ENCODE measurements at places on chromosomes 13 and 19.

DNA sequence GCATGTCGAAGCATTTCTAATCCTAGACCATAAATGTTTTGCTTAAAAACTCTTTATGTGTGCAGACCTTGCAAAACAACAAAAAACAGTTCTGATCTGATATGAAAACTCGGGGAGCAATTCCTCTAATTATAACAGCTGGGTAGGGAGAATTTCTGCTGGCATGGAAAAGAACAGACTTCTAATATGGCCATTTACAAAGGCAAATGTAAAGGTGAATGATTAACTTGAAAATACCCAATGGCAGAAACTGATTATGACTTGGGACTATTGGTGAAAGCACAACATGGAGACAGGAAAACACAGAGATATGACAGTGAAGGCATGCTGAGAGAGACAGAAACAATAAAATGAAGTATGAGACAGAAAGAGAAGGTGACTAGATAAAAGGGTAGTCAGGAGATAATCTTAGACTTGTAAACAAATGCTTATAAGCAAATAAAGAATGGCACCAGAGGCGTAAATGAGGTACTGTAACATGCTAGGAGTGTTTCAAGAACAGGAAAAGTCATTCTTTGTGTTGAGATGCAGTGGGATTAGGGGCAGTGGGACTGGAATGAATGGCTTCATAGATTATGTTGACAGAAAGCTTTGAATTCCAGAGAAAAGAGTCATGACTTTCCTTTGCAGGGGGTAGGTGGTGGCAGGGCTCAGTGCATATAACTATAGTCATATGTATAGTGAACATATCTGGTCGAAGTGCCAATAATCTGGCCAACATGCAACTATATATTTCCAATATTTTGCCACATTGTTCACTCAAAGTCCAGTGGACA lies 393.0 kb downstream of the ITGBL1 start:
- DNase-seq = no peak

DNA sequence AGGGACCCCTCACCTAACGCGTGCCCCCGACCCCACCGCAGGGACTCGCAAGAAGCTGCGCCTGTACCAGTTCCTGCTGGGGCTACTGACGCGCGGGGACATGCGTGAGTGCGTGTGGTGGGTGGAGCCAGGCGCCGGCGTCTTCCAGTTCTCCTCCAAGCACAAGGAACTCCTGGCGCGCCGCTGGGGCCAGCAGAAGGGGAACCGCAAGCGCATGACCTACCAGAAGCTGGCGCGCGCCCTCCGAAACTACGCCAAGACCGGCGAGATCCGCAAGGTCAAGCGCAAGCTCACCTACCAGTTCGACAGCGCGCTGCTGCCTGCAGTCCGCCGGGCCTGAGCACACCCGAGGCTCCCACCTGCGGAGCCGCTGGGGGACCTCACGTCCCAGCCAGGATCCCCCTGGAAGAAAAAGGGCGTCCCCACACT lies 4.7 kb upstream of the MYBPC2 start:
- peak; percentile 82 for DNase-seq

DNA sequence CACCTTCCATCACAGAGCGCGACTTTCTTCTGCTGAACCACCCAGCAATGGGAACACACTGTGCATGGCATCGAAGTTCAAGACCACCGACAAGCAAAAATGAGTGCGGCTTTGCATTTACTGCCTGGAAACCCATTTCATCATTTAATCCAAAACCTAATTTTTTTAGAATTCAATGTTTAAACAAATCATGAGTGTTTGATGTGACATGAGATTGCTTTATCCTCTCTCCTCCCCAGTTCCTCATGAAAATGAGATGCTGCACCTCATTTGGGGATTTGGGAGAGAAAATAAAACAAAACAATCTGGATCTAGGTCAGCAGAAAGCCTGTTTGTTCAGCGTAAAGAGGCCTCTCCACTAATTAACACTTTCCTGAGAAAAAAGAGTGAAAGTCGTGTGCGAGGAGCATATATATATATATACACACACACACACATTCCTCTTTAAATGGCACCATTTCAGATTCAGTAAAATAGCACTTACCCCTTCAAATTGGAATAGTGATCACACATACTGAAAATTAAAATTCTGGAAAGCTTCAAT lies 126.2 kb downstream of the DCT start:
- DNase-seq = no peak

DNA sequence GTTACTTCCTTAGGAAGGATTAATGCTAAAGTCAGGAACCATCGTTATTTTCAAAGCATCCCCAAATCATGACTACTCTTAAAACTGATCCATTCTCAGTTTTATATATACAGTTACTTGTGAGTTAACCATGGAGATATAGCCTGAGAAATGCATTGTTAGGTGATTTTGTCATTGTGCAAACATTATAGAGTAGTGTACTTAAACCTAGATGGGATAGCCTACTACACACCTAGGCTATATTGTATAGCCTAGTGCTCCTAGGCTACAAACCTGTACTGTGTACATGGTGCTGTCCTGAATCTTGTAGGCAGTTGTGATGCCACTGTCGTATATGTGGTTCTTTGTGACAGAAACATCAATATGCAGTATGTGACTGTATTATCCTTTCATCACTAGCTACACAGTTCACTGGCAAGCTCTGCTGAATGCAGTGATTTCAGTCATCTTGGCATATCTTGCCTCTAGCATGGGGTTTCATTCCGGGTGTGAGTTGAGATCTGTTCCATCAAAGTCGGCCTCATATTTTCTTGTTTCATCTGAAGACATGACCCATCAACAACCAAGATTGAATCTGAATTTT lies 45.3 kb downstream of the CDK8 start:
- no peak for DNase-seq

DNA sequence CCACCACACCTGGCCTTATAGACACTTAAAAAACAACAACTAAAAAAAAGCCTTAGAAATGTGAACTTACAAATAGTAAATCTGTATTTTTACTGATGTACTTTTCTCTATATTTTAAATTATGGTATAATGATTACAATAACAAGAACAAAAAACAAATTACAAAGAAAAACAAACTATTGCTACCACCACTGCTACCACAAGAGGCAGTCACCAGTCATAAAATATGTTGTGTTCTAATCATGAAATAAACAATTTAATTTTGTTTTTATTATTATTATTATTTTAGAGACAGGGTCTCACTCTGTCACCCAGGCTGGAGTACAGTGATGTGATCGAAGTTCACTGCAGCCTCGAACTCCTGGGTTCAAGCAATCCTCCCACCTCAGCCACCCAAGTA lies 72.2 kb downstream of the DIAPH3 start:
- no peak for DNase-seq

GRCh38 chr19:1093811-1094553 lies 1.2 kb downstream of the POLR2E start:
- no peak for DNase-seq

GRCh38 chr13:59504407-59504806 lies 659.3 kb downstream of the DIAPH3 start:
- DNase-seq = no peak

GRCh38 chr13:101116826-101117225 lies 299.5 kb downstream of the NALCN start:
- DNase-seq = no peak

Data from retina (tissue), 1 donor.